Non-pigmented ciliary epithelial cell (primary cell): ENCODE measurements at places on chromosomes 5 and 9.
A peak's percentile ranks its signal among the peaks of the same experiment; 100 is the strongest.

DNA sequence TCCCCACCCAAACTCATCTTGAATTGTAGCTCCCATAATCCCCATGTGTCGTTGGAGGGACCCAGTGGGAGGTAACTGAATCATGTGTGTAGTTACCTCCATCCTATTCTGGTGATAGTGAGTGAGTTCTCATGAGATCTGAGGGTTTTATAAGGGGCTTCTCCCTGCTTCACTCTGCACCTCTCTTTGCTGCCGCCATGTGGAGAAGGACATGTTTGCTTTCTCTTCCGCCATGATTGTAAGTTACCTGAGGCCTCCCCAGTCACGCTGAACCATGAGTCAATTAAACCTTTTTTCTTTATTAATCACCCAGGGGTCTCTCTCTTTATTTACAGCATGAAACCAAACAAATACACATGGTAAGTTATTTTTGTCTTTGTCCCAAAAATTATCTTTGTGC is 726.1 kb downstream of the CDH18 start:
- DNase-seq: no peak

DNA sequence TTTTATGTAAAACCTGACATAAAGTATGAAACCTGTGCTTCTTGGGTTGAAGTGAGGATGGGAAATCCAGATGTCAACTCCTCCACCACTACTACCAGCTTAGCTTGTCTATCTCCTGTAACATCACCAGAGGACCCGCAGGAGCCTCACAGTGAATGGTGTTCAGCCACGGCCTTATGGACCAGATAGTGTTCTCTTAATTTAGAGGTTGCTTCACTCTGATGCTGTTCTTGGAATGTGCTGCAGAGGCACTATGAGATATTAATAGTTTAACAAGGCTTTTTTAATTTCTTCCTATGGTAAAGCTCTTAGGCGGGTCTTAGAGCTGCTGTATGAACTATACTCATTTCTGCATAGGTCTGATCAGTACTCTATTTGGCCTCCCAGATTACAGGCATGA is 27.9 kb downstream of the NFX1 start:
- DNase-seq: no peak

DNA sequence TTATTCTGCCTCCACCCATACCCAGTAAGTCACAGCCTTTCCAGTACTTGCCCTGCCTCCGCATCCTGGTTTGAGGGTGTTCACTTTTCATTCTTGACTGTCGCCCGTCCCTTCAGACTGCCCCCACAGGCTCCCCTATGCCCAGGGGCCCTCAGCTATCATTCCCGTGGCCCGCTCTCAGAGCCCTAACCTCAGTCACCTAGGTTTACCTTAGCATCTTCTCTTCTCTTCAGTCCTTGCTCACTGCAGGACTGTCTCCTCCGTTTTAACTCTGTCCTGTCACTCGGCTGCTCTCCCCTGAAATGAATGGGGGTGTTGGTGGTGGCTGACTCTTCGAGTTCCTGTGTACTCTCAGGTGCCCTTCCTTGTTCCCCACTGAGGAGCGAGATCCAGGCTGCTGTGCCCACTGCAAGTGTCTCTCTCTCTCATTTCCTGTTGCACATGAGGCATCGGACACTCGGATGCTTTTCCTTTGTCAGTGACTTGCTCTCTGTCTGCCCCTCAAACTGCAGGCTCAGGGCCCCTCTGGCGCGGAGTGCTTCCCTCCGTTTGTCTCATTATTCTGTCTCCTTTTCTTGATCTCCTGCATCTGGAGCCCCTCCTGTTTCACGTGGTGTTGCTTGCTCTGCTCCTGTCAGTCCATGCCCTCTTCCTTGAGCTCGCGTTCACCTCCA is 89.8 kb downstream of the CACNA1B start:
- DNase-seq: no peak

GRCh38 chr5:59164041-59164830 is 581.4 kb downstream of the RAB3C start:
- DNase-seq: peak; percentile 31

DNA sequence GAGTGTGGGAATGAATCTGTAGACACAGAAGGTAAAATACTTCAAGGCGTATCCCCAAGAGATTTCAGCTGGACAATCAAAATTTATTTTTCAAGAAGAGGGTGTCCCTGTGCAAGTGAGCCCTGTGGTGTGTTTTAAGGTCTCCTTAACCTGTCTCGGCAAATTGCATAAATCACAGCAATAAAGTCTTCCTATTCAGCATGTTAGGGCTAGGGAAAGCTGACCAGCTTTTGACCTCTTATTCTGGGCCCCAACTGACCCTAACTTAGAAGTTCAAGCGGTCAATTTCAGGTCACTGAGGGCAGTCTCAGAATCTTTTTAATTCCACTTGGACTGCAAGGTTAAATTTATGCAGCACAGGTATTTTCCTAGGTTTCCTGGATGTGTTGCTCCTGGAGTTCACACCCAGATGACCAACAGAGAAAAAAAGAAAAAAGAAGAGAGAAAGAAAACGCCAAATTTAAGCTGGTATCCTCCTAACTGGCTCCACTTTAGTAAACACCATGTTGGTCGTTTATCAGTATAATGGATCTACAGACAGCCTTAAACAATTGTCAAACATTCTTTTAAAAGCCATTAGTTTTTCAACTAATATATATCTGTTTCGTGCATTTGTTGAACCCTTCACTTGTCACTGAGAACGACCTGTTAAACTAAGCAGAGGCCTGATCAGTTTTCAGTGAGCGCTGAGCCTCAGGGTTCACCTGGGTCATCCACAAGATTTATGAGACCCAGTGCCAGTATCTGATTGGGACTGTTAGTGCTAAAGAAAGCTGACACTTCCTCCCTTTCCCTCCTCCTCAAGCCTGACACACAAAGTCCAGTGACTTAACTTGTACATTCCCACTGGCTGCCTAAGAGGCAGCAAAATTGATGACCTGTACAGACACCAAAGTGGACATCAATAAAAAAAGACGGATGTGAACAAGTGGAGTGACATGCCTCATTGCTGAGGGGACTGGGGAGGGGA is 546.1 kb downstream of the NR2F1-AS1 start:
- no peak for DNase-seq

DNA sequence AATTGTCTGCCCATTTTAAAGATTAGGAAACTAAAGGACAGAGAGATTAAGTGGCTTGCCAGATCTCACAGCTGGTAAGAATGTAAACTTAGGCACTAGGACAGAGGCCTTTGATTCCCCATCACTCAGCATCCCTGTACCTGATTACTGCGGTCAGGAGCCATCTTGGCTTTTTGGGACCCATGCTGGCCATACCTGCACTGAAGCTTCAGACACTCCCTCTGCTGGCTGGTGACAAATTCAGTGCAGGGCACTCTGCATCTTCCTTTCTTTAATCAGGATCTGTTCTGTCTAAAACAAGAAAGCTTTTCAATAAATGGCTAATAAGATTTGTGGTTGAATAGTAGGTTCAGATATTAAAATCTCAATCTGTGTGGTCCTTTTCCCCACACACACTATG is 215.5 kb upstream of the RORB start:
- DNase-seq: no peak

GRCh38 chr9:6564360-6564759 is 81.2 kb downstream of the GLDC start:
- DNase-seq: no peak

DNA sequence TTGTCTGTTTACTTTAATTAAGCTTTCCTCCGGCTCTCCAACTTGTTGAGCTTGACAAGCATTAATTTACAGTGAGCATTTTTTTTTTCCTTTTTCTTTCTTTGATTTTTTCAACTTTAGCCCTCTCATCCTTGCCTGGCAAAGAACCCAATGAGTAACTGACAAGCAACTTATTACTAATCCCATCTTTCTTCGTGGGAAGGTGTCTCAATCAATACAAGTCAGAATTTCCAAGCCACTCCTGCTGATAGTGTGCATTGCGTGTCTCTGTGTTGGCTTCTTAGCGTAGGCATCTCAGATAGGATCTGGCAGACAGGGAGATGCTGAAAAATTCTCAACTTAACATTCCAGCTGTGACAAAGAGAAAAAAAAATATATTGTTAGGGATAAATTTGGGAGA is 527.7 kb upstream of the WWC1 start:
- DNase-seq: no peak
